ENCODE measurements at places on chromosomes 3 and 15. TPM values are rescaled to one million over a fixed set of nuclear protein-coding genes. Genes with fewer than 3 reads are reported as not detected.

- no peak for DNase-seq
These were observed 25.0 kb upstream of the TEX264 start for GRCh38 chr3:51646091-51646490.

DNA sequence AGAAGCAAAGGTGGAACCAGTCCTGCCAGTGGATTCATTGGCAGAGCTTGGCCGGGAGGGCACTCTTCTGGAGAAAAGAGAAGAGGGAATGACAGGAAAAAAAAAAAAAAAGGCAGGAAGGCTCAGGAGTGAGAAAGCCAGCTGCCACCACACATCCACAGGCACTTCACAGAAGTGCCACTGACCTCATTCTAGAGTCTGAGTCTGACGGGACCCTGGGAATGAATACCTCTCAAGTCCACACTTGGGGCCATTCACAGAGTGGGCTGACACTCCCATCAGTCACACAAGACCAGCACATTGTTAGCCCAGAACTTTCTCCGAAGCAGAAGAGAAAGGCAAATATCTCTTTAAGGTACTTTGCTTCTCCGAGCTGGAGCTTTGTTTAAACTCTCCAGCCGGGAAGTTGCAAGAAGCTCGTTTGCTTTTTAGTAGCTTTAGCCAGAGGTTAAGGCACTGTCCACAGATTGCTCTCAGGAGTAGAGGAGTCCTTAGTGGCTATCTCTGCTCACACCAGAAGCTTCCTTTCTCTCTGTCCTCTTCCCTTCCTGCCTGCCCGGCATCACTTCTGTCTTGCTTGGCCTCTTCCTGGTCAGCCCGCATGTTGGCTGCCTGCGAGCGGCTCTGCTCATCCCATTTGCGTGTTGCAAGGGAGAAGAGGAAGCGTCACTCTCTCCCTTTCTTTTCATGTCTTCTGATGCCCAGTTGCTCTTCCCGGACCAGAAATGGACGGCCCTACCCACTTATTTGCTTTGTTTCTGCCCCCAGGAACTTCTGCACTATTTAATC, 53.8 kb downstream of the CMTM6 start:
- peak; percentile 41 for DNase-seq

GRCh38 chr3:124295362-124295761, 303.4 kb upstream of the ROPN1 start:
- no peak for DNase-seq

DNA sequence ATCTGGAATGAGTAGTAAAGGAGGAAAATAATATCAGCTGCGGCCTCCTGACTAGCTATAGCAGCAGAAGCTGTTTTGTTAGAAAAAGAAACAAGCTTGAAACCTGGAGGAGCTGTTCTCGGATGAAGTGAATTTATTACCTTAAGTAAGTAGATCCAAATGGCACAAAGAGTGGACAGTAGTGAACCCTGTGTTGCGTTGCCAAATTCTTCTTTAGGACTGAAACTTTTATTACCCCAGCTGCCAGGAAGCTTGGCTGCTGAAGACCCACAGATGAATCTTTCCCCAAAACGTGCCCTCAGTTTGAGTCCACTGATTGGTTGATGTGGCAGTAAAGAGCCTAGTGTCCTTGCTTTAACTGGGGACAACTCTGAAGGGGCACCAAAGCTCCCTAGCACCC, 366.8 kb upstream of the GBE1 start:
- no peak for DNase-seq

DNA sequence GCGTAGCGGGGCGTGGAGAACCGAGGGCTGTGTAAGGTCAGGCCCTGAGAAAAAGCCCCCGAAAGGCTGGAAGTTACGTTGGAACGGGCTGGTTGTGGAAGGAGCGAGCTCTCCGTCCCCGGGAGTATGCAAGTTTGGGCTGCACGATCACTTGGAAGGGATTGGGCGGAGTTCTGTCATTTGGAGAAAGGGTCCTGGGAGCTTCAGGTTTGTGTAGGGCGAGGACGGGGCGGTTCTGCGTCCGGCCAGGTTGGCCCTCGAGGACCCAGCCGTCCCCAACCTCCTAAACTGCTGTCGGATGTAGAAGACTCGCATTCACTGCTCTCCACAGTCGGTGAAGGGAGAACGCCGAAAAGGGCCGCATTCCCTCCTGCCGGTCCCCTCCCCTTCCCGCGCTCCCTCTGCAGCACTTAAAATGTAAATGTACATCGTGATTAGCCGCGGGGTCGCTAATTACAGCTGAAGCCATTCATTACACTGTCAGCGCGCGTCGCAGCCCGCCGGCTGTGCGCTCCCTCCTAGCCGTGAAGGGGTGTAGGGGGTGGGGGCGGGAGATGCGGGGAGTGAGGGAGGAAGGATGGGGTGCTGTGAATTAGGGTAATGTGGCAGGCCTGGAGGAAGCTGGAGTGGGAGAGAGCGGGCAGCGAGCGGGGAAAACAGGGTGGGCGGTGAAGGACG, 2.5 kb upstream of the RPP25 start:
- no peak for DNase-seq

GRCh38 chr3:140863580-140864009, 78.0 kb upstream of the SLC25A36 start:
- DNase-seq, result no peak

DNA sequence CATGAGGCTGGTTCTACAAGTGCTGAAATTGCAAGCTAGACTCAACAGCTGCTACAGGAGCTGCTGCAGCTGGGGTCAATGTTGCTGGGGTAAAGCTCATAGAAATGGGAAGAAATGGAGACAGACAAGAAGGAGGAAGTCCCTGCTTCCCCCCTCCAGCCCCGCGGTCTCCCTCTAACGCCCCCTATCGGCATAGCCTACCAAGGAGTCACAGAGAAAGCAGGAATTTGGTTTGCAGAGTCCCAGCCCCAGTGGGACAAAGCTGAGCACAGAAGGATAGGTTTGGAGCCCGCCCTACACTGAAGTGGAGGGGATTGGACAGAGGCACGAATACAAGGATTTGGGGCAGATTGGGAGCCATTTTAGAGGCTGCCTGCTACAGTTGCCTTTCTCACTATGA, 176.9 kb upstream of the ANKRD28 start:
- no peak for DNase-seq

DNA sequence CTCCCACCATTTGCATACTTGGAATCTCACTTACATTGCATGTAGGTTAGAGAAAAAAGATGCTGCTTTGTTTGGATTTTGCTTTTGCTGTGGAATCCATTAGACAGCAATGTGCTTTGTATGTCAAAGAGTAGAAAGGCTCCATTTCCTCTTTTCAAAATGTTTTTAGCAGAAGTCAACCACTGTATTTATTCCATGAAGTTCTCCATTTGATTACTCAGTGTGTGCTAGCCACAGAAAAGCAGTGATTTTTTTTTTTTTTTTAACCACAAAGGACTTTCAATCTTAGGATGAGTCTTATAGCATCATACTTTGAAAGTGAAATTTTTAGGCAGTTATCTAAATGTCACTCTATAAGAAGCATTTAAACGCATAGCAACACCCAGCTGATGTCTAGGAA, 285.0 kb upstream of the ADAMTS9 start:
- DNase-seq, result no peak

- no peak for DNase-seq
These were observed 3.4 kb upstream of the SNX22 start for GRCh38 chr15:64148168-64148567.

GRCh38 chr15:94305133-94305532, 73.8 kb downstream of the MCTP2 start:
- DNase-seq, result no peak

GRCh38 chr15:73313861-73314260, 54.9 kb downstream of the HCN4 start:
- no peak for DNase-seq

- no peak for DNase-seq
These were observed 675.5 kb downstream of the FHIT start for GRCh38 chr3:60575718-60576272.

Gene COL6A5
- total RNA-seq, result not detected

Gene C3orf70
- total RNA-seq, result 1.4 TPM

Gene TEX55
- total RNA-seq, result not detected

Gene SLC6A11
- total RNA-seq, result not detected

Data from left ventricle myocardium superior (tissue), 1 donor.